ENCODE measurements at places on chromosomes 2 and 18. TPM values are rescaled to one million over a fixed set of nuclear protein-coding genes. Genes with fewer than 3 reads are reported as not detected.

DNA sequence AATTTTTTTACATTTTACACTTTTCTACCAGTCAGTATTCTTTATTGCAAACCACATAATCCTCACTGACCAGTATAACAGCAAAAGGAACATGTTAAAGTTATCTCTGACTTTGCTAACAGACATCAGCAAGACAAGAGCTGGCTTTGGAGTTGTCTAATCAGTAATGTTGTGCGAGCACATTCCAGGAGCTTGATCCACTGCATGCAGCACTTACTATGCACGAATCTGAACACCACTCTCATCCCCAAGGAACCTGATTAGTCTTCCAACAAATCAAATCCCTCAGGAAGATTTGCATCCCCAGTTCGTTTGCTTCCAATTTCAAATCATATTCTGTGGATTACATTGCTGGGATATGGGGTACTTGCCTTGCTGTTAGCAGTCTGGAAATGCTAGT, 269.3 kb upstream of the EPC2 start:
- DNase-seq, result no peak

GRCh38 chr2:62325398-62325797, 129.5 kb downstream of the B3GNT2 start:
- DNase-seq, result no peak

DNA sequence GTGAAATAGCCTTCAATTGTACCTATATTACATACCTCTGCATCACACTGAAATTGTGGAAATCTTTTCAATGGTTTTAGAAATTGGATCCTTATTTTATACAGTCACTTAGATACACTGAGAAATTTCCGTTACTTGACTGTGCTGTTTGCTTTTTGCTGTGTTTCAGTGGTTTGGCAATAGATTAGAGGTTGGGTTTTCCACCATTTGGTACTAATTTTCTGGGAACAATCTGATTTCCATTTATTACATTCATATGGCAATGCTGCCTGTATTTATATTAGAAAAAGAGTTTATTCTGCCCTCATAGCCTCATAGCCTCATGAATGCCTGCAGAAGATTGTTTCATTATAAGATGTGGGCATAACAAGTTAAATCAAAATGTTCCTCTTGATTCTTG, 285.0 kb downstream of the GULP1 start:
- DNase-seq, result no peak

The SCN3A gene
- total RNA-seq, result 22.2 TPM

DNA sequence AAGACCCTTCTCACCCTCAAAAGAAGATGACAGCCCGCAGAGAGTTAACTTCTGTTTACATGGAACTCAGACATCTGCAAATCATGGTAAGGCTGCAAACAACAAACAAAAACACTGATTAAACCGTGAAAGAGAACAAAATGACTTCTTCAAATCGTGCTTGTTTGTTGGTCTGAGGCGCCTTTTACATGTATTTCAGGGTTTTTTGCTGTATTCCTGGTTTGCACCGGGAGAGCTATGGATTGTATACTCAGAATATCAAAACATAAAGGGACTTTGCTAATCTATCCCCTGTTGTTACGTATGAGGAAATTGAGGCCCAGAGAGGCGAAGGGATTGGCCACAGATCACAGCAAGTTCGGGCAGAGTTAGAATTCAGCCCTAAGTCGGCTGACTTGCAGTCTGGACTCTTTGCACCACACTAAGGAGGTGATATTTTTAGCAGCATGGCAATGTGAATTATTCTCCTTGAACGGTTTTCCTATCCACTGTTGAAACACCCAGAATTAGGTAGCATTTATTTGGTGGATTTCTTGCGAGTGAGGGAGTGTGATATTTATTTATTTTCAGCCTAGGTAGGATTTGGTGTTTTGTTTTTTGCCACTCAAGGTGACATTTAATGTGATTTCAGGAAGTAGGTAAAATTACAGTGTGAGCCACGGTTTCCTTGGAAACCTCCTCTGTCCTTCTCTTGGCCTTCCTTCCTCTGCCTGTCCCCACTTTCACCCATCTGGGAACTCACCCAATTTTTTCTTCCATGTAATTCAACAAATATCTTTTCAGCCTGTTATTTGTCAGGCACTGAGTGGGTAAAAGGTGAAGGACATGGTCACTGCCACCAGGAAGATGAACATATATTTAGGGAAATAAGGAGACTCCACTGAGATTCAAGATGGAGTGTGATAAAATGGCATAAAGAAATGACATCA, 980 bp upstream of the PDE6D start:
- DNase-seq, result no peak

DNA sequence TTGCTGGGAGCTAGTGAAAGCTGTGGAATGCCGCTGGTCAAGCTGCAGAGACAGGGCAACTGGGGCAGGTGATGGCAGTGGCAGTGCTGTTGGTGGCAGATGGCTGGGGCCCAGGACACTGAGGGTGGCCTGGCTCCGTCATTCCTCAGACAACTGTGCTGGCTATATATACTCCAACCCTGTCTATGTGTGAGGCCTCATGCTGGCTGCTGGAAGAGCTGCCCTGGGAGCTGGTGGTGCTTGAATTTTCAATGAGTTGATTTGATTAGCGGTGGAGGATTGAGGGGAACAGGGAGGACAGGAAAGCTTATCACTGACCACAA, 66.5 kb upstream of the TMEM200C start:
- no peak for DNase-seq

DNA sequence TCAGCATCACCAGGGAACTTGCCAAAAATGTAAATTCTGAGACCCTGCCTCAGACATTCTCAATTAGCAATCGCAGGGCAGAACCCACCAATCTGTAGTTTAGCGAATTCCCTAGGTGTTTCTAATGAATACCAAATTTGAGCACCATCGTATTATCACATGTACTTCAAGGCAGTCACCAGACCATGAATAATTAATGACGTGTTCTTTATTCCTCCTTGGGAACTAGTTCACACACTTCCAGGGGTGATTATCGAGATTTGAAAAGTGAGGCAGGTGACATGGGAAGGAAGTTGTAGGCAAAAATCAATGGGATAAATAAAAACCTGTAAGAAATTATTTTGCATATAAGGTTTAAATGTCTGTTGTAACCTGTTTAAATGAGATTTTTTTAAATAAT, 102.5 kb upstream of the CRIM1 start:
- no peak for DNase-seq

The CLHC1 gene
- total RNA-seq, result 19.8 TPM

Data from glutamatergic neuron (in vitro differentiated cells).